ENCODE measurements at places on chromosomes 4 and X.

- no peak for DNase-seq
Observed at GRCh38 chrX:110692866-110693265, 102.8 kb downstream of the CHRDL1 start.

DNA sequence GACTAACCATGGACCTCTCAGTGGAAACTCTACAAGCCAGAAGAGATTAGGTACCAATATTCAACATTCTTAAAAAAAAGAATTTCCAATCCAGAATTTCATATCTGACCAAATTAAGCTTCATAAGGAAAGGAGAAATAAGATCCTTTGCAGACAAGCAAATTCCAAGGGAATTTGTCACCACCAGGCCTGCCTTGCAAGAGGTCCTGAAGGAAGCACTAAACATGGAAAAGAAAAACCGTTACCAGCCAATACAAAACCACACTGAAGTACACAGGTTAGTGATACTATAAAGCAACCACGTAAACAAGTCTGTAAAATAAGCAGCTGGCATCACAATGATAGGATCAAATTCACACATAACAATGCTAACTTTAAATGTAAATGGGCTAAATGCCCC lies 156.6 kb downstream of the FAM13A start:
- DNase-seq, result no peak

DNA sequence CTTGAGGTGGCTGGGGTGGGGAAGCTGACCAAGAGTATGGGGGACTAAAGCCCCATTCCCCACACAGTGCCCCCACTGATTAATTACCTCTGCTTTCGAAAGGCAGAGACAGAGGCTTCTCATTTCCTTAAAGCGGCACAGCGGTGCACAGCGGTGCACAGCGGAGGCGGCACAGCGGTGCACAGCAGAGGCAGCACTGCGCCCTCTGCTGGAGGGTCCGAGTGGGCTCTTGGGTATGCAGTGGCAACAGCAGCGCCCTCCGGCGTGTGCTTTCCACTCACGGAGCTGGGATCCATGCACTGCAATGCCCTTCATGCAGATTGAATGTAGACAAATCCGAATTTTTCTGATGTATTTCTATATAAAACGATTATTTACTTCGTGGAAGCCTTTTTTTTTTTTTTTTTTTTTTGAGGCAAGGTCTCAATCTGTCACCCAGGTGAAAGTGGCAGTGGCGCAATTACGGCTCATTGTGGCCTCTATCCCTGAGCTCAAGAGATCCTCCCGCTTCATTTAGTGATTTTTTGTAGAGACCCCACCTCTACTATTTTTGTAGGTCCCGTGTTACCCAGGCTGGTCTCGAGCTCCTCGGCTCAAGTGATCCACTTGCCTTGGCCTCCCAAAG lies 19.7 kb upstream of the PRPS2 start:
- no peak for DNase-seq

- no peak for DNase-seq
Observed at GRCh38 chr4:38280323-38280706, 320.1 kb downstream of the PTTG2 start.

DNA sequence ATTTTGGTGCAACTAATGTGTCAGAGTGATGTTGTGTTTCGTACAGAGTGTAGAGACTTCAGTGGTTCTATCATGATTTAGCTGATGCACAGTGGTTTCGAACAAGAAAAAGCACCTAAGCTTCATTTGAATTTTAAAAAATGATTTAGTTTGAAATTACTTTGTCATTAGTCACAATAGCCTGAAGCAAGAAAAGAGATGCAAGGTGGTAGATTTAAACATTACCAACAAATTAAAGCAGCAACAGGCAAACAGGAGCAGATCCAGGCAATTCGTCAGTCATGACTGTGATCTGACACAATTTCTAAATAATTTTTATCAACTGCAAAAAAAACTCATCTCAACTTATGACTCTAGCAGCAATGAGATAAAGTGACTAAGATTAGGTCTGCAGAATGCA lies 24.6 kb upstream of the COX7B2 start:
- DNase-seq, result no peak

GRCh38 chr4:6763330-6763851 lies 19.1 kb upstream of the KIAA0232 start:
- DNase-seq, result no peak

Data from NCI-H2029 treated with DMSO at 0.1 percent for 48 hours (cell line).